ENCODE measurements at places on chromosomes 16 and 17.
A peak's percentile ranks its signal among the peaks of the same experiment; 100 is the strongest.

DNA sequence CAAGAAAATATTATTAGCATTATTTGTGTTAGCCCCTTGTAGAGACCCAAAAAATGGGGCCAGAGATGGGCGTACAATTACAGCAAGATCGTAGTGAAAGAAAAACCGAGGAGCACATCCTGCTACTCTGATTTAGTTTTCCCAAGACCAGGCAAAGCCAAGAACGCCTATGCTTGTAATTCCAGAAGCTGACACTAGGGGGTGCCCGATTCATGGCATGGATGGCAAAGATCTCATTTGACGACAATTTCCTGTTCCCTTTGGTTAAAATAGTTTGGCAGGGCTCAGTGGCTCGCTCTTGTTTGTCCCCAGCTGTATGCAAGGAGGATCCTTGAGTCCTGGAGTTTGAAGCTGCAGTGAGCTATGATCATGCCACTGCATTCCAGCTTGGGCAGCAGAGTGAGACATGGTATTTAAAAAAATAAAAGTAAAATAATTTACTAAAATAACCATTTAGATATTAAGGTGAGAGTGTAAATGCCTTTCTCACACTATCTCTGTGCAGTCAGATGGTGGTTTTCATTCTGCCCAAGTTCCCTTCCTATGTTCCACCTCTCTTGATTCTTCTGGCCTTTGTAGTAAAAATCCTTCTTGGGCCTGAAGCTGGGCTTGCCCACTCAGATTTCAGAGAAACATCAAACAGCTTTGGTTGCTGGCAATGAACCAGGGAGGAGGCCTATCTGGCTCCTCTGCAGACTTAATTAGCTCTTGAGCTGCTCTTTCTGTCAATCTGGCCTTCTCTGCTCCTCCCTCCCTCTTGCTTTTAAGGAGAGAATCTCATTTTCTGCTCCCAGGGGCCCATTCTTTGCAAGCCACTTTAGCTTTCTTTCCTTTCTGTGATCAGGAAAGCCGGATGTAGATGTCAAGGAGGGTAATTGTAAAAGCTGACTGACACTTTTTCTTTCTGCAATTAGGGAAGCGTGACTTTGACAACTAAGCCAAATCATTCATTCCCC, 31.2 kb downstream of the TMEM238L start:
- DNase-seq = no peak

- DNase-seq = no peak
These were observed at the start of gene BAIAP3 for GRCh38 chr16:1333149-1333812. Gene BAIAP3 (plus strand): TSS chr16:1333645. CDS start chr16:1338550, 4,905 bp downstream.

DNA sequence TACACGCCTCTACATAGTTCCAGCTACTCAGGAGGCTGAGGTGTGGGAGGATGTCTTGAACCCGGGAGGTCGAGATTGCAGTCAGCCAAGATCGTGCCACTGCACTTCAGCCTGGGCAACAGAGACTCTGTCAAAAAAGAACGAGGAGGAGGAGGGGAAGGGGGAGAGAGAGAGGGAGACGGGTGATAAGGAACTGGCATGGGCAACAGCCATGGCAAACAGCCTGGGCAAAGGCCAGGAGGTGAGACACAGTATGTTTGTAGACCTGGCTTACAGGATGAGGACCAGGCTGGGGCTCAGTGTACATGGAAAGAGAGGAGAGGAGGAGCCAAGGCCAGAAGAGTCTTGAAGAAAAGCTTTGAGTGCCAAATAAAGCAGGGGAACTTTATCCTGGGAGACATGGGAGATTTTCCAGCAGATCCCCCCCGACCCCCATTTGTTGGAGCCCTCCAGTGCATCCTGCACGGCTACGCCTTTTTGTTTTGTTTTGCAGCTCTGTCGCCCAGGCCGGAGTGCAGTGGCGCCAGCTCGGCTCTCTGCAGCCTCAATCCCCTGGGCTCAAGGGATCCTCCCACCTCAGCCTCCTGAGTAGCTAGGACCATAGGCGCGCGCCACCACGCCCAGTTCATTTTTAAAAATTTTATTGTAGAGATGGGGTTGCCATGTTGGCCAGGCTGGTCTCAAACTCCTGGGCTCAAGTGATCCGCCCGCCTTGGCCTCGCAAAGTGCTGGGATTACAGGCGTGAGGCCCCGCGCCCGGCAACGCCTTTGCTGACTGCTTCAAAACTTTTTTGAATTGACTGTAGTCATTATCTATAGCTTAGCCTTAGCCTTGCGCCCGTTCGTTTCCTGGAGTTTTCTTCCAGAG, 1.3 kb upstream of the ALKBH5 start:
- no peak for DNase-seq

DNA sequence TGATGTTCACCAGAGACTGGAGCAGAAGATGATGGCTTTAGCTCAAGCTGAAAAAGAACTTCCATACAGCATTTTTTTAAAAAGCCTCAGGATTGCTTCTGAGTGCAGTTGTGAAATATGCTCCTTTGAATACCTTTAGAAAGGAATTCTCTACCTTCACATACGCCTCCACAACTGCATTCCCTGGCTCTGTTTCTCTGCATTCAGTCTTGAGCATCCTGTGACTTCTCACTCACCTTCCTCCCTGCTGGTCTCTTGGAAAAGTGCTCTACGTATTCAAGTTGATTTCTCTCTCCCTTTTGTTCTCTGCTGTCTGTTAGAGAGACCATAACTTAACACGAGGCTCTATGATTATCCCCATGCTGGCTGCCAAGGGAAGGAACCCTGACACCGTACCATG, 34.5 kb downstream of the HS3ST2 start:
- no peak for DNase-seq

DNA sequence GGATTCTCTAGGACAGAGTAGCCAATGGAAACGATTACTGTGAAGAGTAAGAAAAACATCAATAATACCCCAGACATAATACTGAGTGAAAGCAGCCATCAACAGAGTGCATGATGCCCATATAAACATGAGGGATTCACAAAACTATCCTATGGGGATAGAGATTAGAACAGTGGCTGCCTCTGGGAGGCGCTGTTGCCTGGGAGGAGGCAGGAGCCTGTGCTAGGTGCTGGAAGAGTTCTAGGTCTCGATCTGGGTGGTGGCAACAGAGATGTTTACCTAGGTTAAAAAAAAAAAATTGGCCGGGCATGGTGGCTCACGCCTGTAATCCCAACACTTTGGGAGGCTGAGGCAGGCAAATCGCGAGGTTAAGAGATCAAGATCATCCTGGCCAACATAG, 7.9 kb downstream of the FA2H start:
- no peak for DNase-seq

GRCh38 chr16:84790301-84790700, 29.5 kb upstream of the CRISPLD2 start:
- no peak for DNase-seq

DNA sequence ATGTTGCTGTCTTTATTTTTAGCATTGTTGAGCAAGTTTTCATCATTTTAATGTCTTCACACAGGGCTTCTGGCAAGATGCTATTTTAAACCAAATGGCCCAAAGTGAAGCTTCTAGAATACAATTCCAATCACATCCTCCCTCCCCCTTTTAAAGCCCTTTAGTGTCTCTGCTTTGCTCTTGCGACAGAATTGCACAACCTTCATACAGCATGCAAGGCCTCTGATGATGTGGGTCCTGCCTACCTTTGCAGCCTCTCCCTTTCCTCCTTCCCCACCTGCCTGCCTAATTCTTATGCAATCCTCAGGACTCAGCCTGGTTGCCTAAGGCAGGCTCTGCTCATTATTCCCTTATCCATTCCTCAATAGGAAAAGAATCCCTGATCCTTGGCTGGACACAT, 381.7 kb downstream of the SLC39A11 start:
- DNase-seq = no peak

DNA sequence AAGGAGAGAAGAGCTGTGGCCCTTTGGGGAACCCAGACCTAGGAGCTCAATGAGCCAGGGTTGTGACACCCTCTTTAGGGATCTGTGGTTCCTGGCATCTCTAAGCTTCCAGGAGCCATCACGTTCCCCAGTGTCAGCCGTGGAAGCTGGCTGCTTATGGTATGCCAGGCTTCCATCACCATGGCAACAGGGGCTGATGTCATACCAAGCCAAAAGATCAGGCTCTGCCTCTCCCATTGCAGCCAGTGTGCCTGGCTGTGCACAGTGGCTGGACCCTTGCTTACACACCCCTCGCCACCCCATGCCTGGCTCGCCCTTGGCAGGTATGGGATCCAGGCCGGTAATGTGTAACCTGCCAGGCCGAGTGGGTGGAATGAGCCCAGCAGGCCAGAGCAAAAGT, 91.1 kb downstream of the SSH2 start:
- DNase-seq = no peak

DNA sequence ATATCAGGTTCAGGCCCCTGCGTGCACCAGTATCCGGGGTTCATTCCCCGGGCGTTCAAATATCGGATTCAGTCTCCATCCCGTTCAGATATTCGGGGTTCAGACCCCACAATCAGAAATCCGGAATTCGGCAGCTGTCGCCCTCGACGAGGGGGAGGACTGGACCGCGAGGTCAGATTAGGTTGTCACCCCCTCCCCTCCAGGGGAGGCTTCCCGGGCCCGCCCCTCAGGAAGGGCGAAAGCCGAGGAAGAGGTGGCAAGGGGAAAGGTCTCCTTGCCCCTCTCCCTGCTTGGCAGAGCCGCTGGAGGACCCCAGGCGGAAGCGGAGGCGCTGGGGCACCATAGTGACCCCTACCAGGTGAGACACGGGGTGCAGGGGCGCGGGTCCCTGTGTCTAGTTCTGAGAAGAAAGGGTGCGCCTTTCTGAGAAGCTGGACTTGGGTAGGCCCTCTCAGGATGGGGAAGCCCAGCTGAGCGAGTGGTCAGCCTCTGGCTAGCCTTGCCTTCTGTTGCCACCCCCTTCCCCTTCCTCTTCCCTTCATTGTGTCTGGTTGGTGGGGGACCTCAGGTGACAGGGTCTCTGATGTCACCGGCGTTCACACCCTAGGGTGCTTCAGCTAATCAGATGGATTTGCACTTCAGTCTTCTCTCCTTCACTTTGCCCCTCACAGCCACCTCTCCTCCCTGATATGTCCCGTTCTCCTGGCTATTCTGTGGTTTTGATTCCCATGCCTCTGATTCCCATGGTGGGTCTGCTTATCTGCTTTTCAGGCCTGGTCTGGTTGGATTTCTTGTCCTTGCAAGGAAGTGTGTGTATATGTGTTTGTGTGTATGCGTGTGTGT, 844 bp downstream of the TAOK2 start:
- DNase-seq = no peak

DNA sequence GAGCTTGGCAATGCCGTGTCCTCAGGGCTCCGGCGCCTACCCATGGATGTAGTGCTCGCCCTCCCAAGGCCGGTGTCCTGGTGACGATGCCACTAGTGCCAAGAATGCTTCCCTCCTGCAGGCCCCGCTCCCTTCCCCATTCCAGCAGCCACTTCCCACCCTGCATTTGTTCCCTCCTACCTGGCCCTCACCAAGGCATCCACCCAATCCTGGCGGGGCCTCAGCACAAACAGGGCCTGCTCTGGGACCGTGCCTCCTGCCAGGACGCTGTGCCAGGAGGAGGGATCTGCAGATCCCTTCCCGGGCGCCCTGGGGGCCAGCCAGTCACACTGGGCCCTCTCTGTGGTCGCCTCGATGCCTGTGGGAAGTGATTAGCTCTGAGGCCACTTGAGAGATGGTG, 25.1 kb downstream of the ABR start:
- no peak for DNase-seq

DNA sequence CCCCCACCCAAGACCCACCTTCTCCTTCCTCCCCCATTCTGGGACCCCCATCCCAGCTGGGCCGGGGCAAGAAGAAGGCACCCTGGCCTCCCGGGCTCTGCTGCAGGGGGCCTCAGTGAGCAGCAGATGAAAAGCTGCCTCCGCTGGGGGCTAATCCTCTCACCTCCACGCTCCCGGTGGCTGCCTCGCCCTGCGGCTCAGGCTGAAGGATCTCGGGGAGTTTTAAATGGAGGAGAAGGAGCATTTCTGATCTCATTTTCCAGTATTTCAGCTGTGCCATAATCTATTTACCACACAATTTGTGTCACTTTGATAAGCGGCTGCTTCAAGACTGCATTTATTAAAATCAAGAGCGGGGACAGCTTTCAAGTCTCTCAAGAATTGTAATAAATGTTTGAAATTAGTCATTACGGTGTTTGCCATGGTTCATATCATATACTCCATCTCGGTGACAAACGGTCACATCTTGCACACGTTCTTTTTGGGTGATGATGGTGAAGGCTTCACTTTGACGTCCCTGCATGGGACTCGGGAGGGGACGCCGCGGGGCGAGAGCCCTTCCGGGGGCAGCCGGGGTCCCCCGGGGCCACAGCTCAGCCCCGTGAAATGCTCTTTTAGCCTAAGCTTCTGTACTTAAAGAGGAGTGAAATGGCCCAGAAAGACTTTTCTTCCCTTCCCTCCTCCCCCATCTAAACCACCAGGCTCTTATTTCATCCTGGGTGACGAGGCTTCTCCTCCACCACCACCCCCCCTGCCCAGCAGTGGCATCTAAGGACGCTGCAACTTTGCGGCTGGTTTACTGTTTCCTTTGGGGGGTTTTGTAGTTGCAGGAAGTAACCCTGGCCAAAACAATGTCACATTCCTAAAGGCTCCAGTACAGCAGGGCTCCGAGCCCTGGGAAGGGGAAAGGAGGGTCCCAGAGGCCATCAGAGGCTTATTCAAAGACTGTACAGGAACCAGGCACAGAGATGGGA, 313.1 kb upstream of the TNRC6C start:
- DNase-seq = peak; percentile 79

- no peak for DNase-seq
These were observed 40.3 kb downstream of the WNT3 start for GRCh38 chr17:46777943-46778915.

GRCh38 chr16:70463235-70463634, 8.8 kb downstream of the FCSK start:
- DNase-seq = no peak

DNA sequence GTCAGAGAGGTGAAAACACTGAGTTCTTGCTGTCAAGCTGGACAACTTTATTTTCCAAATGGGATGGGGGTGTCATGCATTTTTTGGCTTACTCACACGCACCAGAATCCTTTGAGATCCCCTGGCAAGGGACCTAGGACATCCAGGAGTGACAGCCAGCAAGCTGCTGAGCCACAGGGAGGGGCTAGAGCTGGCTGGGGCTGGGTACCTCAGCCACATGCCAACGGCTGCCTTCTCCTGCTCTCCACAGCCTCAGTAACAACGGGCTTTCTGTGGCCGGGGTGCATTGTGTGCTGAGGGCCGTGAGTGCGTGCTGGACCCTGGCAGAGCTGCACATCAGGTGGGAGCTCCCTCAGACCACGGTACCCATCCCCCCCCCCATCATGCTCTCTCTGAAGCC, 47.6 kb downstream of the NLRC5 start:
- DNase-seq = no peak

DNA sequence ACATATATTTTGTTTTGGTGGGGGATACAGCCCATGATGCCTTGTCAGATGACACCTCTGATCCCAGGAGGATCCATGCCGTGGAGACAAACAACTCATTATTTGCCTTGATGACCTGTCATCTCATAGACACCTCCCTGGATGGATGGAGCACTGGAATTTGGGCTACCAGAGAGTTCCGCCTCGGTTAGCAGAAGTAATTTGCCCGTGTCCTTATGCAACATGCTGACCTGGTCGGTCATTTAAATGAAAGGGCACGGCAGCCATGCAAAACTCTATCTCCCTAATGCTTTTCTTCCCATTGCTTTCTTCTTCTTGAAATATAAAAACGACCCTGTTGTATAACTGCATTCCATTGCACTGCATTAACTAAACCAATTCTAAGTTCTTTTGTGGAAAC, 145.3 kb downstream of the GRIN2A start:
- no peak for DNase-seq

- peak; percentile 60 for DNase-seq
These were observed at the start of gene FLOT2 for GRCh38 chr17:28896884-28897768. Gene FLOT2 (minus strand): TSS chr17:28897733. CDS start chr17:28897574, 159 bp downstream.

- no peak for DNase-seq
These were observed 87.5 kb upstream of the DNAH17 start for GRCh38 chr17:78664476-78665386.

Measured in T-helper 2 cell treated with Interferon-gamma antibody and Interleukin-4, amounts not matched to agents 5 μg/mL and 100 μg/mL, for 36 hours (primary cell).